ENCODE measurements at places on chromosomes 2 and 18.

DNA sequence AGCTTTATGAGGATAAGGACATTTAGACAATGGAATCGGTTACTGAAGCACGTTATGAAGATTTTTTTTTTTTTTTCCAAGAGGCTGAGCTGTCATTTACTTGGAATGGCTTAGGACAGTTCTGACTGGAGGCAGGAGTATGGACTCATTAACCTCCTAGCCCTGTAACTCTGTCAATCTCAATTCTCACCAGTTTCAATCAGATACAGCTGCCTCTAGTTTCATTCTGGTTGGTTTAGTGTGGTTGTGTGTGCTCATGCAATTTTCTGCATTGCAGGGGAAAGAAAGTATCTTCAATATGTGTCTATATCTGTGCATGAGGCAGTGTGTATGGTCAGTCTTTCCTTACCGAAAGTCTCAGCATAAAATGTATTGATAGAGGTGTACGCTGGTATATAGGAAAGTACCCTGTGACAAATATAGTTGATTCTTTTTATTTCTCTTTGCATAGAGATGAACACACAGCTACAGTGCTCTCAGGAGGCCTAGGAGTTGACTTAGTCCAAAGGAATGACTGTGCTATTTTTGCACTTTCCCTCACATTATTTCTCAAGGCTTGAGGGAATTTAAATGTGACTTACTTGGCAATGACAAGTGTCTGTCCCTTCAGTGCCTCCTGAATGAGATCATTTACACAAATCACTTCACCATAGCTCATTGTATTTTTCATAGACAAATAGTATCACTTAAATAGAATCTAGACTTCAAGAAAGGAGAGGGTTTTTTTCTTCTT is 50.5 kb upstream of the GRB14 start:
- DNase-seq: no peak

DNA sequence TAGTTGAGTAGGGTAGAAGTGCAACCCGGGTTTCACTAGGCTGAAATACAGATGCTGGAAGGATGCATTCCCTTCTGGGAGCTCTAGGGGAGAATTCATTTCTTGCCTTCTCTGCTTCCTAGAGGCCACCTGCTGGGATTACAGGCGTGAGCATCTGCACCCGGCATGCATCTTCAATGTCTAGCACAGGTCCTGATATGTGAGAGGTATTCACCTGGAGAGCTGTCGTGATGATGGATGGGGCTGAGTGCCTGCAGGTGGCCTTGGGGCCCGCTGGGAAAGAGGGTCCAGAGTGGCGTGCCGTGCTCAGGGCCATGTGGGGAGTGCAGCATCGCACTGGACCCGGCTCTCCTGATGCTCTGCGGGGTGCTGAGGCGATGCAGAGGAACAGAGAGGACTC is 6.6 kb upstream of the NTSR2 start:
- DNase-seq: no peak

- DNase-seq: no peak
These were observed 635 bp downstream of the ERICH2 start for GRCh38 chr2:170770606-170771420.

DNA sequence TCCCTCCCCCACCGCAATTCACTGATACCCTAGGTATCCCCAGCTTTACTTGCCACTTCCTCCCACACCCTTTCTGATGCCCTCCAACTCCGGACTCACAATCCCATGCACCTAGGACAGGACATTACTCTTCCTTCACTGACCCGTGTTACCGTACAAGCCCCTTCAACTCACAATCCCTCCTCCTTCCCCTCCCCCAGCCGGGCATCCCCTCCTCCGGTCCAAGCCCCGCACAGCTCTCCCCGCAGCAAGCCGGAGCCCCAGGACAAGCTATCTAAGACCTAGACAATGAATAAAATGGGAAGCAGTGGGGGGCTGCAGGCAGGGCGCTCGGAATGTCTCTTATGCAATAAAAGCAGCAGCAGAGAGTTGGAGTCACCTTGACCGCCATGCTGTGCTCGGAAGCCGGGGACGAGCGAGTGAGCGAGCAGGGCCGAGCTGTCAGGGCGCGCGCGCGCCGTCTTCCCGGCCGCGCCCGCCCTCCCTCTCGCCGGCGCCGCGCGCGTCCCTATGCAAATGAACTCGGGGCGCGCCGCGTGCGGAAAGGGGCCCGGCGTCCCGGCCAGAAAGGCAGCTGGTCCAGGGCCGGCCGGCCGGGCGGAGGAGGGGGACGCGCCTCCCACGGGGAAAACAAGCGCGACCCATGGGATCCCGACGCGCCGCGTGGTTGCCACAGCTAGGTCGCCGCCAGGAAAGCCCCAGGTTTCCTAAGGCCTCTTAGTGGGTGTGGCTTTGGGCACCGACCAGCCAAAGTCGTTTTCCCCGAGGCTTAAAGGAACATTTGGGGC is at the start of gene SLC25A12:
TSS of gene SLC25A12 (minus strand) at position 421 of the 788 bp plus-strand sequence. CDS start at position 391, 30 bp downstream.
- DNase-seq: no peak

DNA sequence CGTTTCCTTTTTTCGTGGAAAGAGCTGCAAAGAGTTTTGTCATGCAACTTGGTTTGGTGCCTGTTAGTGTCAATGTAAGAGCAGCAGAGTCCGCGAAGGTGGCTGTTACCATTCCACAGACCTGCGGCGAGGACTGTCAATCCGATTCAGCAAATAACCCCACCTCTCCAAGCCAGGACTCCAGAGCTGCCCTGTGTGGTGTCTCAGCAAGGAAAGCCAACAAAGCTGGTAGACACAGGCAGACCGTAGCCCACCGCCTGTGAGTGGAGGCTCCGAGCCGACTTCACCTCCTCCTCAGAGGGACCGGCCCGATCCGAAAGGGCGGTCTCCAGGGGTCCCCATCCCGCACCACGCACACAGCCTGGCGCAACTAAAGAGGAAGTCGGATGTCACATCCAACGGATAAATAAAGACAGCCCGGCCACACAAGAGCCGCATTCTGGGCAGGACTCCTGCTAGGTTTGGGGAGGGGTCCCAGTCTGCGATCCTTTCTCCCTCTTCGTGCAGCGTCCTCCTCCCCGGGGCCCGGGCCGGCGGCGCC is 819 bp downstream of the ANKRD44 start:
- DNase-seq: no peak

GRCh38 chr18:72181241-72181764 is 362.8 kb downstream of the CBLN2 start:
- DNase-seq: no peak

DNA sequence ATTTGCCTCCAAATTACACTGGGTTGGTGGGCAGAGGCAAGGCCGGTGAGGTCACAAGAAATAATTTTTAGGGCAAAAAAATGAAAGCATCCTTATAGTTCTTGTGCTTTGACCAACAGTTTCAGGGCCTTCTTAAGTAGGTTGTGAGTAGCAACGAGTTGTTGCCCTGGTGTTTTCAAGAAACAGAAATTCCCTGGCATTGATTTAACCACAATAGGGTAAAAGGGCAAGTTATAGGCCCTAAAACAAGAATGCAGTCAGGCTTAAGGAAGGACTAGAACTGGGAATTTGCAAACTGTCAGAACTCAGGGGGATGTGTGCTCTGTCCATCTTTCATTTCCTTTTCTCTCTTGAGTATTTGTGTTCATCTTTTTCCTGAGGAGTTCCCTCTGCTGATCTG is 46.1 kb upstream of the STPG4 start:
- no peak for DNase-seq

- DNase-seq: no peak
These were observed 37.0 kb upstream of the IGFBP5 start for GRCh38 chr2:216732334-216732733.

GRCh38 chr2:204545861-204546735 is 823 bp downstream of the PARD3B start:
- no peak for DNase-seq

DNA sequence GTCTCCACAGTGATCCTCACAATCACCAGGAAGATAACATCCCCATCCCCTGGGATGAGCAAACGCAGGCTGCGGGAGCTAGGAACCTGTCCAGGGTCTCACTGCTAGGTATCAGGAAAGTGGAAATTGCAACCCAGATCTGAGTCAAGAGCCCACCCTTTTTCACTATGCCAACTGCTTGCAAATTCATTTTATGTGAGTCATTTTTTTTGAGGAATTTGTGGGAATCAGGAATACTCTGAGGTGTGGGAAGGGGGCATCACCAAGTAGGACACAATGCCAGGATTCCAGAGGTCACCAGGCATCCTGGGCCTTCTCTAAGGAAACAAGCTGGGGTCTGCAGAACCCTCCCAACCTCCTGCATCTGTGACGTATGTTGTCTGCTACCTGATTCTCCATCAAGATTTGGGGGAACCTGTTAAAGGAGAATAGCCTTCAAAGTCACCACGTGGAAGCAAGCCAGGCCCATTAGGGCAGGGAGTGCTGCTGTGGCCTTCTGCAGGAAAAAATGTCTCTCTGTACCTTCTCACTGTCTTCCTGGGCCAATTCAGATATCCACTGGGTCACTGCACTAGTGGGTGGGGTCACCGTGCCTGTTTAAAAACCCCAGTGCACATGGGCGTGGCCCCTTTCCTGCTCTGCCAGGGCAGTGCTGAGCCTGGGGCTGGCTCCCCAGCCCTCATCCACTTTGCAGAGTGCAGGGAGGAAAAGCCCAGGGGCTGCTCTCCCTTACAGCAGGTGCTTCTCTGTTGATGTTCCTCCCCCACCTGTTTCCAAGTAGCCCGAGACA is 50.2 kb downstream of the MCFD2 start:
- no peak for DNase-seq

DNA sequence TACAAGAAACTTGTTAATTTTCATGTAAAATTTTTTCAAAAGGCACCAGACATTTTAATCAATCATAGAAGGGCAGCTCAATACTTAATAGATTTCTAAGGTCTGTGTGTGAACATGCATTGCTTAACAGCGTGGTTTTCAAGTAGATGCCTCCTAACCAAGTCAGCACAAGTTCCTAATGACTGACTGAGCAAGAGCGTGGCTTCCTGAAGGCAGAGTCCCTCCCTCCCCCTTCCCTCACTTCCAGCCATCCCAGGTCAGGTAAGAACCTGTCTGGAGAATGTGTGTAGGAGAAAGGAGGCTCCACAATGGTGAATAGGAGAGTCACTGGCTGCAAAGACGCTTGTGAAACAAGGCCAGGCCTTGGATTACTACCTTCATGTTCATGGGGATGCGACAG is 33.5 kb upstream of the DAPL1 start:
- no peak for DNase-seq

DNA sequence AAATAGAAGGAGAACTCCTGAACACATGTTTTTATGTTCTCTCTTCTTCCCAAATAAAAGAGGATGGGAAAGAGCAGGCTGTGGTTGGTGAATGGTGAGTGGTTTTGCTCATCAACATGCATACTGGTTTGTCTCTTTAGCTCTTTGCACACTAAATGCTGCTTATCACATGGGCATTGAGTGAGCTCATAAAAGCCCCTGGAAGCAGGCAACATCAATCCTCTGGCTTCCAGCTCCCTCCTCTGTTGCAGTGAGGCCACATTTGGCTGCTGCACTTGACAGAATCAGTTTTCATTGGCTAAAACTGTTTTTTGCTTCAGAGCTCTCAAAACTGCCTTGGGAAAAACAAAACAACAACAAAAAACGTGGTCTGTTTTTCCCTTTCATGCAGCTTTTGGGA is 1308.2 kb upstream of the NRXN1 start:
- DNase-seq: no peak

DNA sequence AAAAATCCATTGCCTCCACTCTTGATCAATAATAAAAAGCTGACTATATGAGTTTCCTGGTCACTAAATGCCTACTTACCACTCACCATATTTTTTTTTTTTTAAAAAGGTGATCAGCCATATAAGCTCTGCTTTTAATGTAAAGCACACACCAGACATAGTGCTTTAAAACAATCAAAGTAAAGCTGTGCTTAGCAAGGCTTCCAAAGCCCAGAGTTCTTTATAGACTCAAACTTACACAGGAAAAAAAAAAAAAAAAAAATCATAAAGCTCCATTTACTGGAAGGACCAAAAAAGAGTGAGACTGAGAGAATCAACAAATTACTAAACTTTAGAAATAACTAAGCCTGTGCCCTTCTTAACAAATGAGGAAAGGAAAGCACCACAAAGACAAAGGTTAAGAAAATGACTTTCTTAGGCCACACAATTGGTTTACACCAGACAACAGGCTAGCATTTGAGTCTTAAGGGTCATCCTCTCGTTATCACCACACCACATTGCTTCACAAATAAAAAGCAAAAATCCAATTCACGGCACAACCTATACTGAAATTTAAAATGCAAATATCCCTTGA is 11.2 kb downstream of the ACVR1 start:
- no peak for DNase-seq

- DNase-seq: no peak
These were observed 76.1 kb upstream of the DNMT3A start for GRCh38 chr2:25417715-25418369.

DNA sequence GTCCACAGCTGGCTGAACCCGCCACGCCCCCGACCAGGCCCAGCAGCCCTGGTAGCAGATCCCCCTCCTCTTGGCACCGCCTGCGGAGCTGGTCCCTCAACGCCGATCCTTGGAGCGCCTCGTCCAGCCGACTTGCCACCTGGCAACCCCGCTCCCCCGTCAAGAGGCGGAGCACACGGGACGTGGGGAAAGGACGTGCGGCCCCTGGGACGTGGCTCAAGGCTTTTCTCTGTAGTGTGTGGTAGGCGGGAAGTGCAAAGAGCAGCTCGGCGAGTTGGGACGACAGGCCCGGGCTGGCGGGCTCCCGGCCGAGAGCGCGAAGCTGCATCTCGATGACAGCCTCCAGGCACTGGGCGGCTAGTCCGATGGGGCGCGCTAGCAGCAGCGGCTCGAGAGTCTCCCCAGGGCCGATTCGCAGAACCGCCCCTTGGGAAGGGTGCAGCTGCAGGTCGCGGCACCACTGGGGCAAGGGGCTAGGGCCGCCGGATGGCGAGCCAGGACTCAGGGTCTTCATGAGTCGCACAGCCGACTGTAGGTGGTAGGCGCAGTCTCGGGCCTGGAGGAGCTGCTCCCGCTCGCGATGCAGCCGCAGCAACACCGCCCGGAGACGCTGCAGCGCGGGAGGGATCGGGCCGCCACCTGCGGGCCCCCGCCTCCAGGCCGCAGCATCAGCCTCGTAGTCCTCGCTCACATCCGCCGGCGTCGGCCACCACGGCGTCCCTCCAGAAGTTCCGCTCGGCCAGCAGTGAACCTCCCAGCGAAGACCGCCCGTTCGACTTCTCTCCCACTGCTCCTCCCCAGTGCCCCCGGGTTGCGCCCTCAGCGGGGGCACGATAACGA is 617 bp downstream of the CCDC142 start:
- DNase-seq: no peak

GRCh38 chr2:191318037-191318728 is 73.0 kb downstream of the MYO1B start:
- DNase-seq: no peak

- DNase-seq: no peak
These were observed 76.8 kb downstream of the POLR1A start for GRCh38 chr2:86028766-86029381.

- no peak for DNase-seq
These were observed 11.7 kb upstream of the MSH6 start for GRCh38 chr2:47771211-47771610.

All from cerebellar nuclear complex (tissue), 1 donor.